Iris pigment epithelial cell (primary cell): ENCODE measurements at places on chromosomes 2 and 18.

DNA sequence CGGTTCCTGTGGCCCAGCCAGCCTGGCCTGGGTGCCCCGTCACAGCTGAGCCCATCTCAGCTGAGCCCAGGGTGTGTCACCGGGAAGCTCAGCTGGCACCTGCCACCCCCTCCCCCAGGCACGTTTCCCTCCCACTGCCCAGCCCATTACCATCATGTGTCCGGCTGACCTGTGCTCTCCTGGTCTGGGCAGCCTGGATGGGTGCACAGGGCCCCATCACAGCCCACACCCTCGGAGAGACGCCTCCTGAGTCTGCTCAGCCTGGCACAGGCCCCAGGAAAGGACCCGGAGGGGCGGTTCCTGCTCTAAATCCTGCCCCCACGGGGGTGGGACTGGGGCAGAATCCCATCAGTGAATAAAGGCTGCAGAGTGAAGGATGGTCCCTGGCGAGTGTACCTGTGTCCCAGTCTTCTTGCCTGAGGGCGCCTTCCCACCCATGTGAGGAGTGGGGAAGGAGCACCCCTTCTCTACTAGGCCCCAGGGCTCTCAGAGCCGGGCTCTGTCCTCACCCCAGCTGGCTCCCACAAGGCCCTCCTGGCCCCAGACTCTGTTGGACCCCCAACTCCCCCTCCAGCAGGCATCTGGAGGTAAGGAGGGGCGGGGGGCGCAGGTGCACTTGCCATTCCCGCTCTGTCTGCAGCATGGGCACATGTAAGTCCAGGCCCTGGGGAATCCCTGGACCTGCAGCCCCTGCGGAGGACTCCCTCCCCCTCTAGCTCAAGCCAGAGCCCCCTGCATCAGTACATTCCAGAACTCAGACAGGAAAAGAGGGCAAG, 21.2 kb downstream of the GPC1 start:
- no peak for DNase-seq

DNA sequence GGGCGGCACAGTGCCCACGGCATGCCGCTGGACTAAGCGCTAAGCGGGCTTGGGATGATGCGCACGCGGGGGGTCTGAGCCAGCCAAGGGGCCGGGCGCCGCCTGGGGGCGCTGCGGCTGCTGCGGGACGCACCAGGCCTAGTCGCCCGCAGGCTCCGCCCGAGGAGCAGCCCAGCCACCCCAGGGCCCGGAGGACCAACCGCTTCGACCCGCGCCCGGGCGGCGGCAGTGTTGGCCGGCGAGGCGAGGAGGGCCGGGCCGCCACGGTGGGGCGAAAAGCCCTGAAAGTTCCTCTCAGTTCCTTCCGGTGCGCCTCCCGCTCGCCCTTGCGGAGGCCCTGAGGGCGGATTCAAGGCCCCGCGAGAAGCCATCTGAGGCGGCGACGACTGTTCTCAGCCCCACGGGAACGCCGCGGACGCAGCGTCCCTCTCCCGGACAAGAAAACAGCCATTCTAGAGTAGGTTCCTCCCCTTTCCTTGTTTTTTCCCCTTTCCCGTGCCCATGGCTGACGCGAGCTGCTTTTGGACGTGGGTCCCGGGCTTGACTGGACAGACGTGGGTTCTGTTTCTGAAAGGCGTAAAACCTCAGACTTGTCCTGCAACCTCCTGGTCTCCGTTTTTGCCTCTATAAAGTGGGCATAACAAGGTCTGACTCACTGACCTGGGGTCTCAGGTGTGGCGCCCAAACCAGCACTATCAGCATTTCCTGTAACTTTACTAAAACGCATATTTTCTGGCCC, at the start of gene ANKAR:
ANKAR (plus strand) TSS at position 297 of the 739 bp plus-strand sequence. CDS start 1,821 bp downstream, outside the sequence.
- DNase-seq, result peak; percentile 92

- no peak for DNase-seq
Observed at GRCh38 chr2:154527962-154528361, 170.5 kb upstream of the KCNJ3 start.

DNA sequence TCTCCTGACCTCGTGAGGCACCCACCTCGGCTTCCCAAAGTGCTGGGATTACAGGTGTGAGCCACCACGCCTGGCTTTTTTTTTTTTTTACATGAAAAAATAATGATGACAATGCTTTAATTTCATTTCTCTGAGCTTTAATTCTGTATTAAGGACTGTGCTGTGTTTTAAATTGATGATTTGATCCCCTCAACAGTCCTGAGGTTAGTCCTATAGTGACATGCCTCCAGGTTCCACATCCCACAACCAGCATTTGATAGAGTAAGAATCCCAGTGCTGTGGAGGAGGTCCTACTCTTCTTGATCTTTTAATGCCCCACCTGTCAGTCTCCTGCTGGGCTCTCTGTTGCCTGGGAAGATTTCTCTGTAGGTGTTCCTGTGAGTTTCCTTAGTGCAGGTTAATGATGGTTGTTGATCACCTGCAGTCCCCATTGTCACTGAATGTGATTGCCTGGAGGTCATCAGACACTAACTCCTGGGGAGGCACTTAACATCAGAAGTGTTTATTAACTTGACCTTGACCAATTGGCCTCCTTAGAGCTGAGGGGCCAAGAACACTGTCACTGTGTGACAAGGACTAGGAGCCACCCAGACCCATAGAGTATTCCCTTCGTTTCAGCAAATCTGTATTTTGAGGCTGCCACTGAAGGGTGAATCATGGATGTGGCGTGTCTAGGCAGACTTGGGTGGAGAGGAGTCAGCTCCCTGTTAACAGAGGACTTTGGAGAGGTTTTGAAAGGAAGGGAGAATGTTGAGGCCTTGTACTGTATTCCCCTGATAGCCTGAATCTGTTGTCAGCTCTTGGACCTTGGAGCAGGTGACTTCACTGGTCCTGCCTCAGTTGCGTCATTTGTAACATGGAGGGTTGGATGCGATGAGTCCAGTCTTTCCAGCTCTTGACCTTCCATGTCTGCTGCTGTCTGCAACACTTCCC, 11.5 kb downstream of the ASAP2 start:
- DNase-seq, result no peak

DNA sequence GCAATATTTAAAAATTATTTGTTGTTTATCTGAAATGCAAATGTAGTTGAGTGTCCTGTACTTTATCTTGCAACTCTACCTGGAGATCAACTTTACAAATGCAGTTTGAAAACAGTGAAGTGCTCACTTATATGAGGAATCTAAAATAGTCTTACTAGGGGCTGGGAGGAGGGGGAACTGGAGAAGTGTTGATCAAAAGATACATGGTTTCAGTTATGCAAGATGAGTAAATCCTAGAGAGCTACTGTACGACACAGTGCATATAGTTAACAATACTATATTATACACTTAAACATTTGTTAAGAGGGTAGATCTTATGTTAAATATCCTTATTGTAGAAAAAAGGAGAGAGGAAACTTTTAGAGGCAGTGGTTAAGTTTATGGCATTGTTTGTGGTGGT, 241.9 kb downstream of the BCL11A start:
- DNase-seq, result no peak

GRCh38 chr2:11141319-11141718, 13.9 kb upstream of the SLC66A3 start:
- DNase-seq, result no peak

DNA sequence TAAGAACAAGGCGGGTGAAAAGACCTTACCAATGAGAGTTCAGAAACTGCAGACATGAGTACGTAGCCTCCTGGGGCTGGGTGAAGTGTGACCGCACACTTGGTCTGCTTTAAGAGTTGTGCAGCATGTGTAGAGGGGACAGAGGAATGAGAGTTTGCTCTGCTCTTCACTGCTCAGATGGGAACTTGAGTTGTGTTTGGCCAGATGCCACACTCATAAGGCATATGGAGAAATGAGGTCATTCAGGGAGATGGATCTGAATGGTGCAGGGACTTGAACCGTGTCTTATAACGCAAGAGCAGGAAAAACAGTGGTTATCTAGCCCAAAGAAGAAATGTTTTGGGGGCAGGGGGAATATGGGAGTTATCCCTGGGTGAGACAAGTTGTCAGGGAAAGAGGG, 273.8 kb upstream of the LYPD1 start:
- DNase-seq, result peak; percentile 32

DNA sequence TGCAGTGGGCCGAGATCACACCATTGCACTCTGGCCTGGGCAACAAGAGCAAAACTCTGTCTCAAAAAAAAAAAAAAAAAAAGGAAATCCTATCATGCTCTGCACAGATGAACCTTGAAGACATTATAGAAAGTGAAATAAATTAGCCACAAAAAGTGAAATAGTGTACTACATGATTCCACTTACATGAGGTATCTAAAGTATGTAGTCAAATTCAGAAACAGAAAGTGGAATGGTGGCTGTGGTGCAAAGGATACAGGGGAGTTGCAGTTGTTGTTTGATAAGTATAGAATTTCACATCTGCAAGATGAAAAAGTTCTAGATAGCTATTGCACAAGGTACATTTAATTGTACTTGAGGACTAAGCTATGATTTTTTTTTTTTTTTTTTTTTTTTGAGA, 5.2 kb downstream of the ZRANB3 start:
- DNase-seq, result no peak

DNA sequence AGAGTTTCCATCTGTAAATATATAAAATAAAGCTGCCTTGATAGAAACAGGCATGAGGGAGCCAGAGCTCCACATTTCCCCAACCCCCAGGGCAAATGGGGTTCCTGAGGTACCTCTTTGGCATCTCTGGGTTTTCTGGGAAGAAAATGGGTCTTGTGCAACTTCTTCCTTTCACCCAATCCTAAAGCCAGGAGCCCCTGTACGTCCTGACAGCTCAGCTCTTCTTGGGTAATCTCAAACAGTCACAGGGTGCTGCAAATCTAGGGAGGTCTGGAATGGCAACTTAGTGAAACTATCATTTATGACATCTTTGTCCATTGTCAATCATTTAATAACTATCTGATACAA, 36.6 kb upstream of the STAT1 start:
- peak; percentile 76 for DNase-seq
